ENCODE measurements at places on chromosomes 4 and X.

GRCh38 chrX:124518885-124519284 is 172.5 kb downstream of the SH2D1A start:
- DNase-seq = no peak

DNA sequence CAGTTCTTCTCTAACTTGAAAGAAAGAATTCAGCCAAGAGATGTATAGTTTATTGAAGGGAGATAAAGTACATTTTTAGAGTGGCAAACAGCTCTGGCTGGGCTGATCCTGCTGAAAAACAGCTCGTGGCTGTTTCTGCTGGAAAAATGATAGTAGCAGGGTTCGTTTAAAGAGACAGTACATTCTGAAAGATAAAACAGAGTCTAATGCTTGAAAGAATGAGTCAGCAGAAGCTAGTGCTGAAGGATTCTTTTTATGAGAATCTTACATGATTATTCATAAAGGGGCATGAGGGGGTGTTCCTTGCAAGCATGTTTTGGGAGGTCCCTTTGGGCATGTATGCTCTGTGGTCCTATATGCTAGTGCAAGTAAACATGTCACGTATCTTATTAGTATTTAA is 790.0 kb downstream of the PCDH18 start:
- DNase-seq = no peak

- DNase-seq = no peak
Observed at GRCh38 chr4:101254776-101255175, 92.5 kb downstream of the PPP3CA start.

- no peak for DNase-seq
Observed at GRCh38 chrX:1153940-1154339, 58.5 kb downstream of the CRLF2 start.

- no peak for DNase-seq
Observed at GRCh38 chr4:39855909-39856512, 121.7 kb downstream of the PDS5A start.

GRCh38 chr4:180060159-180060889 is 2182.9 kb upstream of the TENM3 start:
- DNase-seq = no peak

Data from NT2/D1 (cell line).